ENCODE measurements at places on chromosomes 1 and 21. TPM values are rescaled to one million over a fixed set of nuclear protein-coding genes. Genes with fewer than 3 reads are reported as not detected.

The KCTD3 gene
- total RNA-seq, result 1.3 TPM

The ADAMTSL4 gene
- 0.35 TPM for total RNA-seq

The HES4 gene
- total RNA-seq, result 0.61 TPM

The FALEC gene
- not detected for total RNA-seq

The KCNA3 gene
- 59.8 TPM for total RNA-seq

The DSTYK gene
- total RNA-seq, result 11.6 TPM

The PEX14 gene
- 24.4 TPM for total RNA-seq

DNA sequence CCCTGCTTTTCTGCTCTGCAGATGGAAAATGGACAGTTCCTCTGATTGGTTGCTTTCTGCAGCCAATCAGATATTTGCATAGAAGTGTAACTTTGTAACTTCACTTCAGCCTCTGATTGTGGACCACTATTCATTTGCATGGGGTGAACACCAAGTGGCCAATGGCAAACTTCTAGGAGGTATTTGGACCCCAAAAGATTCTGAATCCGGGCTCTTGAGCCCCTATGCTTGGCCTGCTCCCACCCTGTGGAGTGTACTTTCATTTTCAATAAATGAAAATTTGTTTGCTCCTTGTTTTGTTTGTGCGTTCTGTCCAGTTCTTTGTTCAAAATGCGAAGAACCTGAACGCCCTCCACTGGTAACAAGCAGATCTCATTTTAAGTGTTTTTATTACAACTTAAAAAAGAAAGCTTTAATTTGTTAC lies 6.4 kb upstream of the GSTM4 start:
- no peak overlapping the region for H3K4me3 ChIP-seq
- no peak overlapping the region for H3K27ac ChIP-seq
- H3K36me3 ChIP-seq, result no peaks in the 10 kb centered on the region

GRCh38 chr1:31423418-31423947 lies 10.5 kb downstream of the SERINC2 start:
- no peak overlapping the region for H3K4me3 ChIP-seq
- H3K27me3 ChIP-seq, result peaks cover 22% of the 10 kb centered on the region
- no peak overlapping the region for H3K27ac ChIP-seq
- no peaks in the 10 kb centered on the region for H3K36me3 ChIP-seq
- H3K4me1 ChIP-seq, result peaks cover 8% of the 10 kb centered on the region
- DNase-seq, result no peak

DNA sequence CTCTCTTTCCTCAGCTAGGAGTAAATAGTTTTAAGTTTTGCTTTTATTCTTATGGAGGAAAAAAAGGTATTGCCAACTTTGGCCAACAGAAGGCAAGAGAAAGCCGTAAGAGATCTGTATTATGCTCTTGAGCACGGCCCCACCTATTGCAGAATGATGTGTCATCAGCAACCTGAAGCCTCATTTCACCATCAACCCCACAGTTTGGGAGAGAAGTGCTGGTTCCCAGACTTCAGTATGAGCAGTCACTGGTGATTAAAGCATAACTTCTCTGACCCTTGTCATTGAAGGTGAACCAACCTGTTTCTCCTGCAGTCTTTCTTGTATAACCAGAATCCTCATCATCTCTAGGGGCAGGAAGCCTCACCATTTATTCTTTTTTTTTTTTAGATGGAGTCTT lies 100.2 kb downstream of the SIPA1L2 start:
- no peak for DNase-seq
- H3K4me3 ChIP-seq, result no peak overlapping the region
- no peak overlapping the region for H3K27ac ChIP-seq
- H3K4me1 ChIP-seq, result peaks cover 9% of the 10 kb centered on the region
- H3K27me3 ChIP-seq, result peaks cover 2% of the 10 kb centered on the region
- H3K36me3 ChIP-seq, result no peaks in the 10 kb centered on the region

- peaks cover 30% of the 10 kb centered on the region for H3K4me1 ChIP-seq
- no peaks in the 10 kb centered on the region for H3K36me3 ChIP-seq
- H3K4me3 ChIP-seq, result peak overlapping the region; percentile 30
- H3K27me3 ChIP-seq, result peaks cover 49% of the 10 kb centered on the region
- H3K27ac ChIP-seq, result peak overlapping the region; percentile 59
- peak; percentile 85 for DNase-seq
Measured at GRCh38 chr1:11693024-11693590, 1.6 kb downstream of the DRAXIN start.

DNA sequence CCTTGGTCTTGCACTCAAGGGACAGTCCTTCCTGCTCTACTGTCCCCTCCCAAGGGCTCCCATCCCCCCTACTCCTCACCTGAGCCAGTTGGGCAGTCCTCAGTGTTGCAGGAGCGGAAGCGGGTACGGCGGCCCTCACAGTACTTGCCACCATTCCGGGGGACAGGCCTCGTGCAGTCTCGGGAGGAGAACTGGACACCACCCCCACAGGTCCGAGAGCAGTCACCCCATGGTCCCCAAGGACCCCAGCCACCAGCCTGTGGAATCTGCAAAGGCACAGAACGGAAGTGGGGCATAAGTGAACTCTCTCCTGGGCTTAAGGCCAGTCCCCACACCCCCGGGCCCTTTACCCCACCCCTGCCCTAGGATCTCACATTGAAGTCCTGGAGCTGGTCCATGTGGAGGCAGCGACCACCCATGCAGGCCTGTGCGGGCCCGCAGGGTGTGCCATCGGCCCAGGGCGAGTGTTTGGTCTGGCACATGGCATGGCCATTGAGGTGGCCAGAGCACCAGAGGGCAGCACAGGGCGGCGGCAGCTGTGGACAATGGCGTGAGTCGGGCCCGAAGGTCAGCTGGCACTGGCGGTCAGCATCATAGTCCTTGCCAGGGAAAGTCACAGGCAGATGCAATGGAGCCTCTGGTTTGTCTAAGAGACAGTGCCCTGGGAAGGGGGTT lies 5.2 kb downstream of the ADAMTS4 start:
- H3K27ac ChIP-seq, result no peak overlapping the region
- H3K27me3 ChIP-seq, result no peaks in the 10 kb centered on the region
- H3K36me3 ChIP-seq, result no peaks in the 10 kb centered on the region
- no peak for DNase-seq
- no peak overlapping the region for H3K4me3 ChIP-seq
- peaks cover 38% of the 10 kb centered on the region for H3K4me1 ChIP-seq

GRCh38 chr1:10762153-10762523 lies 34.3 kb downstream of the CASZ1 start:
- no peaks in the 10 kb centered on the region for H3K36me3 ChIP-seq
- no peak overlapping the region for H3K27ac ChIP-seq
- no peak for DNase-seq
- peaks cover 5% of the 10 kb centered on the region for H3K27me3 ChIP-seq
- no peak overlapping the region for H3K4me3 ChIP-seq

DNA sequence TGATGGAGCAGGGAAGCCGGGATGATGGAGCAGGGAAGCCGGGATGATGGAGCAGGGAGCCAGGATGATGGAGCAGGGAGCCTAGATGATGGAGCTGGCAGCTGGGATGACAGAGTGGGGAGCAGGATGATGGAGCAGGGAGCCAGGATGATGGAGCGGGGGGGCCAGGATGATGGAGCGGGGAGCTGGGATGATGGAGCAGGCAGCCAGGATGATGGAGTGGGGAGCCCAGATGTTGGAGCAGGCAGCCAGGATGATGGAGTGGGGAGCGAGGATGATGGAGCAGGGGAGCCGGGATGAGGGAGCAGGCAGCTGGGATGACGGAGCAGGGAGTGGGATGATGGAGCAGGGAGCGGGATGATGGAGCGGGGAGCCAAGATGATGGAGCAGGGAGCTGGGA lies 16.0 kb downstream of the GALNT2 start:
- no peak overlapping the region for H3K4me3 ChIP-seq
- H3K27me3 ChIP-seq, result no peaks in the 10 kb centered on the region
- peaks cover 28% of the 10 kb centered on the region for H3K4me1 ChIP-seq
- DNase-seq, result no peak

- H3K27me3 ChIP-seq, result peaks cover 27% of the 10 kb centered on the region
- no peak for DNase-seq
- H3K4me3 ChIP-seq, result no peak overlapping the region
- H3K36me3 ChIP-seq, result no peaks in the 10 kb centered on the region
Measured at GRCh38 chr1:66580081-66580480, 46.1 kb downstream of the SGIP1 start.

Data from activated CD8-positive, alpha-beta memory T cell treated with anti-CD3 and anti-CD28 coated beads, Interleukin-2, amount 10 ng/mL, durations not matched to agents 7 days and 5 days (primary cell).